ENCODE measurements at places on chromosomes 16 and 17.

GRCh38 chr17:7837408-7838088, 3.5 kb downstream of the KDM6B start:
- H3K27ac ChIP-seq = peak overlapping the region; percentile 100
- no peaks in the 10 kb centered on the region for H3K36me3 ChIP-seq
- H3K4me3 ChIP-seq = peak overlapping the region; percentile 84

DNA sequence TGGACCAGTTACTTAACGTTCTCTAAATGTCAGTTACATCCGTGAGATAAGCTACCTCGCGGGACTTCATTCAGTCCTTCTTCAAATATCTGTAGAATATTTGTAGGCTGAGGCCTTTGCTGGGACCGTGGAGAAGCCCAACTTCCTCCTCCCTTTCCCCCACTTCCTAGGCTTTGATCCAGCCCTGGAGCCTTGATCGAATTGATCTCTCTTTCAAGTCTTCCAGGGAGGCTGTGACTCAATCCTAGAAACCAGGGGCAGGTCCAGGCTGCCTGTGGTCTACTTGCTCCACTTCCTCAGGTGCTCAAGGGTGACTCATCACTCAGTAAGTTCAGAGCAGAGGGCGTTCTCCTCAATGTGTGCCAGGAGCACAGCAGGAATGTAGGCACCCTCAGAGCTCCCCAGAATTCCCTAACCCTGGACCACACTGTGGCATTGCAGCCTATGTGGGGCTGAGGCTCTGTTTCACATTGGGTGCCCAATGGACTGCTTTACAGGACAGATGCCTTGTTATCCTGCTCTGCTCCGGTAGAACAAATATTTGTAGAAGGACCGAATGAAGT, 11.2 kb upstream of the CEP20 start:
- DNase-seq = no peak
- no peaks in the 10 kb centered on the region for H3K36me3 ChIP-seq
- H3K4me3 ChIP-seq = no peak overlapping the region
- no peaks in the 10 kb centered on the region for H3K27me3 ChIP-seq

GRCh38 chr17:68511671-68512246, 471 bp upstream of the PRKAR1A start:
- H3K27me3 ChIP-seq = no peaks in the 10 kb centered on the region
- H3K4me3 ChIP-seq = peak overlapping the region; percentile 79
- H3K4me1 ChIP-seq = peaks cover 44% of the 10 kb centered on the region
- peak; percentile 74 for DNase-seq

DNA sequence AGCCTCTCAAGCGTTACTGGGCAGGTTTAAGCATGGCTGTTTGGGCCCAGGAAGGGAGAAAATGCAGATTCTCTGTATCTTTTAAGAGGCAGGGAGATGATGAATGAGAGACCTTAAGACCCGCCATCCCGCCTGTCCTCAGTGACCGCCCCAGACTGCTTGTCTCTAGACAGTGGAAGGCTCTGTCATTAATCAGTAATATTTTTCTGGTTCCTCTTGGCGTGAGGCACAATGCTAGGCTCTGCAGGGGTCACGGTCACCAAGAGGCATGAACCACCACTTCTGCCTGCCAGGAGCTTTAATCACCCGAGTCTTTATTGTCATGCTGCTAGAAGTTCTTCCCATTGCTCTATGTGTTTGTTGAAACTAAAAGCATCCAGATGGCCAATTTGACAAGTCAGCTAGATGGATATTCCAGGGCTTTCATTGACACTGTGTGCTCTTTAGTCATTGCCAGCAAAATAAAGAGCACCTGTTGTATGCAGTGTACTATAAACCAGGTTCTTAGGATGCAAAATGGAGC, 3.2 kb downstream of the SLC6A2 start:
- no peak overlapping the region for H3K4me3 ChIP-seq
- H3K36me3 ChIP-seq = no peaks in the 10 kb centered on the region
- DNase-seq = no peak

DNA sequence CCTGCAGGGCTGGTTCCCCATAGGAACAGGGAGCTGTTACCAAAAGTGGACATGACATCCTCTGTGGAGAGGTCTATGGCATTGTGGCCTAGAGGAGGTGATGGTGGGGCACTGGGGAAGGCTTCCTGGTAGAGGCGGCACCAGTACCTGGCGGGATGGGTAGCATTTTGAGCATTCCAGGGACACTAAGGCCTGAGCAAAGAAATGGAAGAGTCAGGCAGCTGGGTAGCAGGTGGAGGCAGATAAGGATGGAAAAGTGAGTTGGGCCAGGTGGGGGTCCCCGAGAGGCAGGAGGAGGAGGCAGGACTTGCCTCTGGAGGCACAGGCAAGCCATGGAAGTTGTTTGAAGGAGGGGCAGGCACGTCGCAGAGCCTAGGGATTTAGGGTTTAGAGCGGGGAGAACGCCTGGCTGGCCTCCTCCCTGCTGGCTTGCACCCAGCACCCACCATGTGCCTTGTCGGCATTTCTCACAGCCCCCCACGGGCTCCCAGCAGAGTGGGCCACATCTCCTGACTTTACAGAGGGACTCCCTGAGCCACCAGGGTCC, 5.1 kb upstream of the ADCY7 start:
- no peak for DNase-seq
- H3K27ac ChIP-seq = no peak overlapping the region
- peaks cover 3% of the 10 kb centered on the region for H3K4me1 ChIP-seq

- no peaks in the 10 kb centered on the region for H3K4me1 ChIP-seq
- no peak for DNase-seq
- H3K27ac ChIP-seq = no peak overlapping the region
- no peak overlapping the region for H3K4me3 ChIP-seq
Measured at GRCh38 chr17:3852561-3852960, 6.5 kb upstream of the NCBP3 start.

DNA sequence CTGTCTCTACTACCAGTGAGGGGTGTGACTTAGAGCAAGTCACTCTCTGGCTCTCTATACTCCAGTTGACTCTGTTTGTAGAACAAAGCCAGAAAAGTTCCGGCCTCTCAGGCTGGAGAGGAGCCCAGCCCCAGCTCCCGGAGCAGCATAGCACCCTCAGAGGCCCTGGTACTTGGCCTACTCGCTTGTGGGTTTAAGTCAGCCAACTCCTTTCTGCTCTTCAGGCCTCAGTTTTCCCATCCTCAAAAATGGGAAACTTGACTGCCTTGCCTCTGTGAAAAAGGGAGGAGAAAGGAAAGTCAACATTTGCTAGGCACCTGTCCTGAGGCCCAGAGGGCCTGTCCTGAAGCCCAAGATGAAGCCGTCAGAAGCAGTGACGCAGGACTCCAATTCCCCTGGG, 1.1 kb downstream of the CHST6 start:
- H3K27ac ChIP-seq = no peak overlapping the region
- H3K4me1 ChIP-seq = no peaks in the 10 kb centered on the region
- H3K36me3 ChIP-seq = no peaks in the 10 kb centered on the region
- no peak for DNase-seq
- peaks cover 24% of the 10 kb centered on the region for H3K27me3 ChIP-seq

DNA sequence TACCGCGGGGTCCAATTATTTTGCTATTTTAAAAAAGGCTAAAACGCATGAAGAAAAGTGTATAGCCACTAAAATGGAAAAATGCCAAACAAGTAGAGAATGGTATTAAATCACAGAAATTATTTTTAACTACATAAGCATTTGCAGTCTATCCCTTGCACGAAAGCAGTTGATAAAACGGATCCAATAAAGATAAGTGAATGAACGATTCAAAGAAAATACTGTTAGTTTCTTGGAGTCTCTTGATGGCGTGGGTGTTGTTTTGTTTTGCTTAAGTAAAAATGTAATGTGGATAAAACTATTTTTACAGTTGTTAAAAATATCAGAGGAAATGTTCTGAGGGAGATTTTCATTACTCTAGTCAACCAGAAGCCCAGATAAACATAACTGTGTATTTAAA, 9.3 kb downstream of the HS3ST3A1 start:
- H3K36me3 ChIP-seq = no peaks in the 10 kb centered on the region
- H3K27ac ChIP-seq = no peak overlapping the region
- no peak overlapping the region for H3K4me3 ChIP-seq
- DNase-seq = no peak
- H3K27me3 ChIP-seq = peaks cover 2% of the 10 kb centered on the region

DNA sequence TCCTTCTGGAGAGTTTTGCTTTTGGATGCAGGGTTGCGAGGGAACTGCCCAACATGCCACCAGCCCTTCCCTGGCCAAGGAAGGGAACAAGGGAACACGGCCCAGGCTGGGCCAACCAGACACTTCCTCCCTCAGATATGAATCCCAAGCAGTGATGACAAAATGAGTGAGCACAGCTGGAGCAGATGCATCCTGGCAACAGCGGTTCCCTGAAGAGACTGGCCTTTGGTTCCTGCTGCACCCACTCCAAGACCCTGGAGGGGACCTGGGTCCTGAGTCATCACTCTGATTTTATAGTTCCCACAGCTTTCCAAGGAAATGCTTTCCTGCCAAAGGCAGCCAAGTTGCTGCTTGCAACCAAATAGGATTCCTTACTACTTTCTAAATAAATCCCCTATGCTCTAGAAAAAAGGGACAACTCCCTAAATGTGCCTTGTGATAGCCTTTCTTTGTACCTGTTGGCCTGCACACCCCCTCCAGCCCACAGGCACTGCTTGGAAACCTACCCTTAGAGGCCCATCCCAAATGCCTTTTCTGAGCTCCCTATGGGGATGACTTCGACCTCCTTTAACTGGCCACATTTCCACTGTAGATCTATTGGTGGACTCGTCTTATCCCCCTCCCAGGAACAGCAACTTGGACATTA, 5.3 kb downstream of the ST3GAL2 start:
- H3K27me3 ChIP-seq = no peaks in the 10 kb centered on the region
- peak overlapping the region; percentile 54 for H3K27ac ChIP-seq
- peak; percentile 41 for DNase-seq
- no peaks in the 10 kb centered on the region for H3K36me3 ChIP-seq
- H3K4me3 ChIP-seq = no peak overlapping the region

DNA sequence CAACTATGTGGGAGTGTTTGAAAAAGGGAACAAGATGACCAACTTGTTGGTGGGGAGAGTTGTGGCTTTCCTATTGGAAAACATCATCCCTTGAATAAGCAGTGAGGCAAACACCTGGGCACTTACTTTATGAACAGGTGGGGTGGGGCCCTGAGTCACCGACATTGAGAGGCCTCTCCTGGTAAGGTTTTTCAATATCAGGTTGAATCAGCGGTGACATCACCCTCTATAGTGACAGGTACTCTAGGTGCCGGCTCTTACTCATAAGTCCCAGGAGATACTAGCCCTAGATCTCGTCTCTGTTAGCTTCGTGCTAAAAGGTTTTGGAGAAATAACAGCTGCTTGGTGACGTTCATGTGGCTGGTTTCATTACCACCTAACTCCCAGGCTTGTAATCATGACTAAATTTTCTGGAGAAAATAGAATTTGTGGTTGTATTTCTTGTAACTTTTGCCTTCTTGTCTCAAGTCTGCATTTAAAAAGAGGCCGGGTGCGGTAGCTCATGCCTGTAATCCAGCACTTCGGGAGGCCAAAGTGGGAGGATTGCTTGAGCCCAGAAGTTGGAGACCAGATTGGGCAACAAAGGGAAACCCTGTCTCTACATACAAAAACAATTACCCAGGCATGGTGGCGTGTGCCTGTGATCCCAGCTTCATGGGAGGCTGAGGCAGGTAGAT, 19.3 kb downstream of the CDH1 start:
- no peak overlapping the region for H3K4me3 ChIP-seq
- no peak for DNase-seq
- no peaks in the 10 kb centered on the region for H3K4me1 ChIP-seq
- H3K36me3 ChIP-seq = no peaks in the 10 kb centered on the region

- no peaks in the 10 kb centered on the region for H3K4me1 ChIP-seq
- no peak overlapping the region for H3K27ac ChIP-seq
- no peak overlapping the region for H3K4me3 ChIP-seq
- no peaks in the 10 kb centered on the region for H3K27me3 ChIP-seq
- DNase-seq = no peak
Measured at GRCh38 chr16:86626966-86627365, 48.6 kb downstream of the FOXL1 start.

- H3K27ac ChIP-seq = no peak overlapping the region
- peaks cover 83% of the 10 kb centered on the region for H3K36me3 ChIP-seq
- H3K27me3 ChIP-seq = no peaks in the 10 kb centered on the region
- H3K4me1 ChIP-seq = peaks cover 3% of the 10 kb centered on the region
Measured at GRCh38 chr16:30666681-30667080, 8.4 kb downstream of the FBRS start.

DNA sequence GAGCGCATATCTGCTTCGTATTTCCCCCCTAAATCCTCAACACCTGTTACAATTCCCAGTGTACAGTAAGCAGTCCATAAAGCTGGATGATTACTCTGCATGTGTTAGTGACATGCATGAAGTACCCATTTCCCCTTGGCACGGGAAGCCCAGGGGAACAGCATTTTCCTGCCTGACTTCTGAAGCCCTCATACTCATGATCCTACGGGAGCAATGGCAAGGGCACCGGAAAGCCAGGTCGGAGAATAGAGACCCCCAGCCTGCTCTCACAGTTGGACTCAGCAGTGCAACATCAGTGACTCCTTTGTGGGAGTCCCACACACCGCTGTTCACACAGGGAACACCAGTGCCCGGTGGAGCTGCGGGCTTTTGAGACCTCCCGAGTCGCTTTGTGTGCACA, 336.9 kb downstream of the CDH13 start:
- no peaks in the 10 kb centered on the region for H3K27me3 ChIP-seq
- H3K36me3 ChIP-seq = no peaks in the 10 kb centered on the region
- no peaks in the 10 kb centered on the region for H3K4me1 ChIP-seq
- no peak for DNase-seq
- H3K27ac ChIP-seq = no peak overlapping the region

DNA sequence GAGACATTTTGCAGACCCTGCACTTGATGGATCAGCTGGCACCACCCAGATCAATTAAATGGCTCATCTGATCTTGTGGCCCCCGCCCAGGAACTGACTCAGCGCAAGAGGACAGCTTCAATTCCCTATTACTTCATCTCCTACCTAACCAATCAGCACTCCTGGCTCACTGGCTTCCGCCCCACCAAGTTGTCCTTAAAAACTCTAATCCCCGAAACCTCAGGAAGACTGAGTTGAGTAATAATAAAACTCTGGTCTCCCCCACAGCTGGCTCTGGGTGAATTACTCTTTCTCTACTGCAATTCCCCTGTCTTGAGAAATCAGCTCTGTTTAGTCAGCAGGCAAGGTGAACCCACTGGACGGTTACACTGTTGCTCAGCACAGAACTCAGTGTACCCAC, 23.6 kb downstream of the SPPL2C start:
- H3K4me1 ChIP-seq = no peaks in the 10 kb centered on the region
- H3K36me3 ChIP-seq = no peaks in the 10 kb centered on the region
- no peak for DNase-seq
- no peak overlapping the region for H3K4me3 ChIP-seq
- H3K27ac ChIP-seq = no peak overlapping the region

- peaks cover 91% of the 10 kb centered on the region for H3K4me1 ChIP-seq
- H3K27me3 ChIP-seq = no peaks in the 10 kb centered on the region
- H3K4me3 ChIP-seq = no peak overlapping the region
- peak overlapping the region; percentile 99 for H3K27ac ChIP-seq
Measured at GRCh38 chr17:57948169-57948554, 7.0 kb downstream of the CUEDC1 start.

- H3K4me1 ChIP-seq = peaks cover 3% of the 10 kb centered on the region
- no peaks in the 10 kb centered on the region for H3K36me3 ChIP-seq
Measured at GRCh38 chr17:80605326-80606066, 60.9 kb downstream of the RPTOR start.

Measured in gastrocnemius medialis (tissue), 4 donors.